ENCODE measurements at places on chromosomes 16 and 17.

DNA sequence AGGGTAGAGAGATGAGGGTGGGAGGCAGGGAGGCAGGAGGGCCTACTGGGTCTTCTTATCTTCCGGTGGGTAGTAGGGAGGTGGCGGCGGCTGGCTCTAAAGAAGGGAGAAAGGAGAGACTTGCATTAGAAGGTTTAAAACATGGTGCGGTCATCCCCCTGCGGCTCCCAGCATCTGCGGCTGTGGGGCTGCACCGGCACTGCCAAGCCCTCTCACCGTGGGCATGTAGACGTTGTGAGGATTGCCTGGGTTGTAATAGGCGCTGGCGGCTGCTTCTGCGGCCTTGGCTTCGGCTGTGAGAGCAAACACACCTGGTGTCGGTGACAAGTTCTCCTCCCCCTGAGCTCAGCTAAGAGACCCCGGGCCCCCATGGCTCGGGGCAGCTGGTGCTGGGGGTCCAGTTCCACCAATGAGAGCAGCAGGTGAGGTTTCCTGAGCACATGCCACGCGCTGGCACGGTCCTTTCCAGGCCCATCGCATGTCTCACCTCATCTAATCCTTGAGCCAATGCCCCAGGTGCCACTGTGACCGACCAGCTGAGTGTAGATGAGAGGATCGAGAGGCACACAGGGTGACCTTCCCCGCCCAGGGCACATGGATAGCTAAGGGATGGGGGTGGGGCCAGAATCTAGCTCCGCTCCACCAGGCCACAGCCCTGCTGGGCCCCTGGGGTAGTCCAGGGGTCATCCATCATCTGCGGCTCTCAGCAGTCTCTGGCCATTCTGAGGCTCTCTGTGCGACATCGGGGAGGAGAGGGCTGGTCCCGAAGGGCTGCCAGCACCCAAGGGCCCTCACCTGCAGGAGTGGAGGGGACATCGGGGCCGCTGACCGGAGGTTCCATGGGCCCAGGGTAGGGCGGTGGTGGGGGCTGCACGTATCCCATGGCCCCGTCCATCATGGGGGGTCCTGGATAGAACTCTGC, 2.7 kb upstream of the UNC13D start:
- DNase-seq = no peak

DNA sequence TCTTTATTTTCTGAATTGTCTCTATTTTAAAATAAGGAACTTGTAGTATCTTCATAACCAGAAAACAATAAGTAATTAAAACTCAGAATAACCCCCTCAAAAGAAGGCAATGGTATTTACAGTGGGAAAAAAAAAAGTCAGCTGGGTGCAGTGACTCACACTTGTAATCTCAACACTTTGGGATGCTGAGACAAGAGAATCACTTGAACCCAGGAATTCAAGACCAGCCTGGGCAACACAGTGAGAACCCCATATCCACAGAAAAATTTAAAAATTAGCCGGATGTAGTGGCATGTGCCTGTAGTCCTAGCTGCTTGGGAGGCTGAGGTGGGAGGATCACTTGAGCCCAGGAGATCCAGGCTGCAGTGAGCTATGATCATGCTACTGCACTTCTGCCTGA, 33.5 kb downstream of the ADAM11 start:
- no peak for DNase-seq

GRCh38 chr16:79267781-79268180, 332.8 kb downstream of the MAF start:
- DNase-seq = peak; percentile 31

DNA sequence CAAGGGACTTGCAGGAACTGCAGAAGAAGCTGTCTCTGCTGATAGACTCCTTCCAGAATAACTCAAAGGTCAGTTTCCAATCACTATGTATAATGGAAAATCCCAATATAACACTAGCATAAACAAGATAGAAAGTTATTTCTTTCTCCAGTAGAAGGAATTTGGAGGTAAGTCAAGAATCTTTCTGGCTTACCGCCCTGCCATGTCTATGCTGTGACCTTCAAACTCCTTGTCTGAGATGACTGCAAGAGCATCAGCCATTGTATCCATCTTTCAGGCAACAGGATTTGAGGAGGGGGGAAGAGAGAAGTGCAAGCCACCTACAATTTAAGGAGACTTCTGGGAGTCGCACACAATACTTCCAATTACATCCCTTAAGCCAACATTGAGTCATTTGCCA, 2.7 kb downstream of the LDAF1 start:
- DNase-seq = no peak

DNA sequence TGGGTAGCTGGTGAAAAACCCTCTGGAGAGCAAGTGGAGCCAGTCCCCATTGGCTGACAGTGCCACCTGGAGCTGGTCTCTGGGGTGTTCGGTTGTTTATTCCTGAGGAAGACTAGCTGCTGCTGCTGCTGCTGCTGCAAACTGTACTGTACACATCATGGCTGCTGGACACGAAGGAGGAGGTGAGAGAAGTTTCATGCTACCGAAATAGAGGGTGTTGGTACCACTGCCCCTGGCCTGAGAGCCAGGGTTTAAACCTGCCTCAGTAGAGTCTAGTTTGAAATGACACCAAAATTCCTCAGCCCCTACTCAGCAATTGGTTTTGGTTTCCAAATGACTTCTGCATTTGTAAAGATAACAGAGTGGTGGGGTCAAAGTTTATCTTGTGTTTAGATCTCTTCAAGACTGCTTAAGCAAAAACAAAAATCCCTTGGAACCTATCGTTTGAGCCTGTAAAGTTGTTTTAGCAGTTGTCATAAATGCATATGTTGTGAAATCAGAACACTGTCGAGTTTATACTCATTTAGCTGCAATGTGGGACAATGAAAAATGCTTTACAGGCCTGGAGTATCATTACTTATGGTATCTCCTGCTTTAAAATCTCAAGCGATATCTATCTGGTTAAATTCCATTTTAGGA, 40.8 kb downstream of the CYB5B start:
- no peak for DNase-seq

DNA sequence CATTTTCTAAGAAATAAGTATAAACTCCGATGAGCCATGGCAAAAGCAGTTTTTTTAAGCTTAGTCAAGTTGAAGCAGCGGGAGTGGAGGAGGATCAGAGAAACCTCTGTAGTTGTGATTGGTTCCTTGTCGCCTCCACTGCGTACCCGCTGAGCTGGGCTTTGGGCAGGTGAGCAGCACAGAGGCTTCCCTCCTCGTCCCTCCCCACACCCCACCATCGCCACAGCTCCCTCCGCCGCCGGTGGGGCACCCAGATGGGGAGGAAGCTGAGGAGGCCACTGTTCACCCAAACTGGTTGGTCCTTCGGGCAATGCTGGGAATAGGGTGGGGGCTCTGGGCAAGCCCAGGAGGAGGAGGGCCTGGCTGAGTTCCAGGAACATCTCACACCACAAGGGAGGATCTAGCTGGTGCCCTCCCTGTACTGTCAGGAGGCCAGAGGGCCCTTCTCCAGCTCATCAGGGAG, 5.2 kb upstream of the MRPL38 start:
- DNase-seq = no peak

GRCh38 chr17:64781810-64782555, 119.9 kb upstream of the SMURF2 start:
- DNase-seq = no peak

DNA sequence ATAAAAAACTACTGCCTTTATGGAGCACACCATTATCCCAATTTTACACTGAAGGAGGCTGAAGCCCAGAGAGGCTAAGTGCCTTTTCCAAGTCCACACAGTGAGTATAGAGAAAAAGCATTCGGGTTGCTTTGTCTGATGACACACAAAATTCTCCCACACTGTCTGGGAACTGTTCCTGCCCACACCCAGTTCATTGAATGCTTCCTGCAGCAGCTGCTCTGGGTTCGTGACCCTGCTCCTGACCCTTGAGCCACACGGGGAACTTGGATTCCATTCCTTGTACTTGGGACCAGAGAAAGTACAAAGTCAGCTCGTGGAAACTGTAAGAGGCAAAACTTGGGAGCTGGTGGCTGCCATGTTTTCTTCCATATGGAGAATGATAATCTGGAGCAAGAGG, 57.9 kb downstream of the AKAP1 start:
- no peak for DNase-seq

- no peak for DNase-seq
These were observed 64.6 kb downstream of the AXIN2 start for GRCh38 chr17:65496801-65497200.

DNA sequence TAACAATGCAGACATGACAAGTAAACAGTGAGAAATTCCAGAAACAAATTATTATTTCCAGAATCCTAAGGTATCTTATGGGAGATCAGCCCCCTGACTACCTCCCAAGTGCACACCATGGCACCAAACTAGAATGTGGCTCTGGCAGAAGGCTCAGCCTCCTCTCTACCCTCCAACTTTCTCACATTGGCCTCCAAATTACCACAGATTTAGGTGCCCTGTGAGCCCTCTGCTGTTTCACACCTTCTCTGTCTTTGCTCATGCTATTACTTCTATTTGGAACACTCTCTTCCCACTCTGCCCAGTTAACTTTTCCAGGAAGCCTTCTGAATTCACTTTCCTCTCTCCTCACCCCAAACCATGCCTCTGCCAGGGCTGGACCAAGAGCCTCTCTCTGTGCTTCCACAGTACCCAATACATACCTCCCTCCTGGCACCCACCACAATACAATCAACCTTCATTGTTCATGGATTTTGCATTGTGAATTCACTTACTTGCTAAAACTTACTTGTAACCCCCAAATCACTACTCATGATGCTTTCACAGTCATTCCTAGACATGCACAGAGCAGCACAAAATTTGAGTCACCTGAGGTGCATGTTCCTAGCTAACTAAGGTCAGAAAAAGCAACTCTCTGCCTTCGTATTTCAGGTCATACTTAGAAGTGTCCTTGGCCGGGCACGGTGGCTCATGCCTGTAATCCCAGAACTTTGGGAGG, 31.4 kb downstream of the SMG6 start:
- no peak for DNase-seq

DNA sequence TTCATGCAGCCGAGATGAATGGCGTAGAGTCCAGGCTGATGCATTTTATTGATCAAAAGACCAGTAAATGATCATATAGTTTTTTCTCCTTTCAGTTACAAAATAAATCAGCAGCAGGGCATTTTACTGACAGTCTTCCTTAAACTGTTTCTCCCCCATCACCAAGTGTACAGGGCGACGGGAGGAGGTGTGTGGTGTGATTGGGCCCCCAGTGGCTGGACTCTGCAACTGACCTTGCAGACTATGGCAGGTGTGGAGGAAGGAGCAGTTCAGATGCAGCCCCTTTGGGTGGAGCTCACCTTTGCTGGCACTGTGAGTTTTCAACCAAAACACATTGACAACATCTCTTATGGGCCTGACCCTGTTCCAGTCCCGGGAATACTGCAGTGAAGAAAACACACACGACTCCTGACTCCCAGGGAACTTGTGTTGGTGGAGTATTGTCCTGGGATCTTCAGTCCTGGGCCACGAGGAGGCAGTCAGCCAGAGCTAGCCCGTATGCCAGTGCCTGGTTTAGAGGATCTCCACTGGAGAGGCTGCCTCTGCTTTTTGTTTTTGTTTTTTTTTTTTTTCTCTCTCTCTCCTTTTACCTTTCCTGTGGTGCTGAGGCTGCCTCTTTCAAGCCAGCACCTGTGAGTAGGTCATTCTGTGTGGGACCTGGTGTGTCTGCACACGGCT, 29.8 kb downstream of the KIAA0513 start:
- no peak for DNase-seq

DNA sequence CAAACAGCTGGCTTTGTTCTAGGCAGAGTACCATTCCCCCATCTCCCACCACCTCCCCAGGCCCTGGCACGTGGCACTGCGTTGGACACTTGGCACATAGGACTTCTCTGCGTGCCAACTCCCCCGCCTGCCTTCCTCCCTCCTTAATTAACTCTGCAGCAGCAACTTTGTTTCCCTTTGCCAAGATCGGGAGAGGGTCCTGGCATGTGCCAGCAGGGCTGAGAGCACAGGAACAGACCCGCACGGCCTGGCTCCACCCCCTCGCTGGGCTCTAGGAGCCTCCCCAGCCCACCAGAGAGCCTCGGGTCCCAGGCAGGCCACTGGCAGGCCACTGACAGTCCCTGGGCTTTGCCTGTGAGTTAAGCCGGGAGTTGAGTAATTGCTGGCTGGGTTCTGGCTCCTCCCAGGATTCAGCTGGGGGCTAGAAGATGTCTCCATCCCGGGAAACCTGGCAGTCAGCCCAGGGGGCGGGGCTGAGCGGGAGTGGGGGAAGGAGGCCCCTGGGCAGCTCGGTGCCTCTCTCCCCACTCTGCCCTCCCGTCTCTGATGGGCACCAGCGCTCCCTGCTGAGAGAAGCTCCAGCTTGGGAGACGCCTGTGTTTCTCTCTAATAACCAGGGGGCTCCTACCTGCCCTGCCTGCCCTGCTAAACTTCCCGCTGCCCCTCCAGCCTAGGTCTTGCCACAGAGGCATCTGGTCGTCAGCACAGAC, 224.0 kb upstream of the TNRC6C start:
- no peak for DNase-seq

- DNase-seq = no peak
These were observed 12.0 kb upstream of the TRPV1 start for GRCh38 chr17:3621146-3621720.

DNA sequence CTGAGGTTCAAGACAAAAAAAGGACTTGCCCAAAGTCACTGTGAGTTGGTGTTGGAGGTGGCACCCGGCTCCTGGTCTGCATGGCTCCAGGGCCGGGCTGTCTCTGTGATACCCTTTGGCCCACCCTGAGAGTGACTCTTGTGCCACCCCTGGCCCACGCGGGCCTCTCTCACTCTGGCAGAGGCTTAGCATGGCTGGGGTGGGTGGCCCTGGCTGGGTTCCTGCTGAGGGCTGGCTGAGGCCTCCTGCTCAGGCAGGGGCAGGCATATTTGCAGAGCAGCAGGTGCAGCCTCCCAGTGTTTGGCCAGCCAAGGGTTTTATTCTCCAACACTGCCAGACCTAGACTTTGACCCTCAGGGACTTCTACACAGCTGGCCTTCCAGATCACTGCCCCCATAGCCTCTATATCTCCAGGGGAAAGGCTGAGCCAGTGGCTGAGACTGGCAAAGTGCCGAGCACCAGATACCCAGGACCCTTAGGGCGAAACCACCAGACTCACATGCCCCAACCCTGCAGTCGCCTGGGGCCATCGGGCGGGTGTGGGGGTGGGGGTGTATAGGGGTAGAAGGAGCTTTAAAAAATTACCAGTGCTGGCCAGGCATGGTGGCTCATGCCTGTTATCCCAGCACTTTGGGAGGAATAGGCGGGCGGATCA, 21.5 kb upstream of the ADGRG1 start:
- DNase-seq = no peak

Measured in stimulated activated CD4-positive, alpha-beta T cell treated with anti-CD3 and anti-CD28 coated beads, Interleukin-2, amount 100 ng/mL, for 4 hours (primary cell).